ENCODE measurements at places on chromosomes 5 and 9.

GRCh38 chr5:166363087-166363760, 1928.2 kb upstream of the WWC1 start:
- DNase-seq: no peak

DNA sequence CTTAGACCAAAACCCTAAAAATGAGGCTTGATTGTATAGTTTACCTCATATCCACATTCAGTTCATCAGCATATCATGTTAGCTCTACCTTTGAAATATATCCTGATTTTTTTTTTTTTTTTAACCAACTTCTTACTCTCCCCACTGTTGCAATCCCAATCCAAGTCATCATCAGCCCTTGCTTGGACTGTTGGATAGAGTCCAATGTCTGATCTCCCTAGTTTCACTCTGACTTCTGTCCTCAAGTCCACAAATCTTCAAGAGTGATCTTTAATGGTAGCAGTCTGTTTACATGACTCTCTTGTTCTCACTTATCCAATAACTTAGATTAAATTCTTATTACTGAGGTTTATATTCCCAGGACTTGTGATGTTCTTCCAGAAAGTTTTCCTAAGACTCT, 30.8 kb downstream of the NAA35 start:
- no peak for DNase-seq

DNA sequence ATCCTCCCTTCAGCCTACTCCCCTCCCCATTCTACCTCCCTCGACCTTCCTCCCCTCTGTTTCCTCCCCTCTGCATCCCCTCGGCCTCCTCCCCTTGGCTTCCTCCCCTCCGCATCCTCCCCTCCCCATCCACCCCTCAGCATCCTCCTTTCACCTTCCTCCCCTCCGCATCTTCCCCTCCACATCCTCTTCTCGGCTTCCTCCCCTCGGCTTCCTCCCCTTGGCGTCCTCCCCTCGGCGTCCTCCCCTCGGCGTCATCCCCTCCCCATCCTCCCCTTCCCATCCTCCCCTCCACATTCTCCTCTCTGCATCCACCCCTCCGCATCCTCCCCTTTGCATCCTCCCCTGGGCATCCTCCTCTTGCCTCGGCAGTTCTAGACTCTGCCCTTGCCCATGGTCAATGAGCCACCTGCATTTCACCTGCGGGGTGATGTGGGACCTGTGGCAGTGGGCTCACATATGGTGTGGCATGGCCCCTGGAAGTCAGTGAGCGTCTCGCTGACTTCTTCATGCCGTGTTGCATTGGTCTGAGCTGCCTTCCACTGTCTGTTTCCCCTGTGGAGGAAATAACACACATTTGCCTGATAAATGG, 113.0 kb downstream of the WNK2 start:
- peak; percentile 48 for DNase-seq

DNA sequence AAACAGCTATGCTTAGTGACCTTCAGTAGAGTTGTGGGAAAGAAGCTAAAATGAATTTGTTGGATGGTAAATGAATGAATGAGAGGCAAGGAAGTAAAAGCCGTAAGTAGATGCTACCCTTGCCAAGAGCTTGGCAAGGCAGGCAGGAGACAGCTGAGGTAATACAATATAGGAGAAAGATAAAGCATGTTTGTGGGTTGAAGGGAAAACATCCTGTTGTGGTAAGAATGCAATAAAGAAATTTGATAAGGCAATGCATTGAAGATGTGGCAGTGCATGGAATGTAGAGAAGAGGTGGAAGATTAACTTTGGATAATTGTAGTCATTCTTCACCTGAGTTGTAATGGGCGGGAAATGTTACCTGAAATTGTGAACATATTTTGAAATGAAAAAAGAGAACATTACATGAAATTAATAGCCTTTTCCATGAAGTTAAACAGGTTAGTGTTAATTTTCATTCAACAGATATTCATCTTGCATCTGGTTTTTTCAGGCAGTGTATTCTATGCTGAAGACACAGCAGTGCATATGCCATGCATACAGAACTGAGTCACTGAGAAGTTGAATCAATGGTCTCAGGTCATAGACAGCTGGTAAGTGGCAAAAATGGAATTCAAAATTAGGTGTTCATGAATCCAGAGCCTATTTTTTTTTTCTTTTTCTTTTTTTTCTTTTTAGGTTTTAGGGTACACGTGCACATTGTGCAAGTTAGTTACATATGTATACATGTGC, 43.4 kb upstream of the SPINK5 start:
- no peak for DNase-seq

DNA sequence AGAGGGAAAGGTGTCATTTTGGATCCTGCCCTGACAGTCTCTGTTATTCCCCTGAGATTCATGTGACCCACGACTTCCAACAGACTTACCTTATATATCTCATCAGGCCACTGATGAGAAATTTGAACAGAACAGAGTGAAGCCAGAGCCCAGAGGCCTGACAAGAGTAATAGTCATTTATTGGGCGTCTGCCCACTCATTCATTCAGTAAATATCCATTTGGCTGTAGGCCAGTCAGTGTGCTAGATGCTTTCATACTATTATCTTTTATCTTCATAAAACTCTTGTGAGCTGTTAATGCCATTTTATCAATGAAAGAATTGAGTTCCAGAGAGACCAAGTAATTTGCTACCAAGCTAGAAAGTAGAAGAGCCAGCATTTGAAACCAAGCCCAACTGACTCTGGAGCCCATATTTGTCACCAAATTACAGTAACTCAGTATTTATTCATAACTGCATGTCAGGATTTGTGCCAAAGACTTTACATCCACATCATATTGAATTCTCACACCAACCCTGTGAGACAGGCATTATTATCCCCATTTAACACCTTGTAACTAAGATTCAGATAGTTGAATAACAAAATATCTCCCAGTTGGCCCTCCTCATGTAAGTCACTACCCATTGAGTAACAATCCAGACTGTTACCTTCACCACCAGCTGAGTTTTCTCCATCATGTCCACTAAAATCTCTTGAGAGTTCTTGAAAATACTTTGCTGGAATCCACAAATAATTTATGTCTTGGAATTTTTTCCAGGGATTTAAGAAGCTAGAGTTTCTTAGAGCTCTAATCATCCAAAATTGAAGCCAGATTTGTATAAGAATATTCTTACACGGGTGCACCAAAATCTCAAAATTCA, 2.5 kb downstream of the PTPDC1 start:
- DNase-seq: no peak

DNA sequence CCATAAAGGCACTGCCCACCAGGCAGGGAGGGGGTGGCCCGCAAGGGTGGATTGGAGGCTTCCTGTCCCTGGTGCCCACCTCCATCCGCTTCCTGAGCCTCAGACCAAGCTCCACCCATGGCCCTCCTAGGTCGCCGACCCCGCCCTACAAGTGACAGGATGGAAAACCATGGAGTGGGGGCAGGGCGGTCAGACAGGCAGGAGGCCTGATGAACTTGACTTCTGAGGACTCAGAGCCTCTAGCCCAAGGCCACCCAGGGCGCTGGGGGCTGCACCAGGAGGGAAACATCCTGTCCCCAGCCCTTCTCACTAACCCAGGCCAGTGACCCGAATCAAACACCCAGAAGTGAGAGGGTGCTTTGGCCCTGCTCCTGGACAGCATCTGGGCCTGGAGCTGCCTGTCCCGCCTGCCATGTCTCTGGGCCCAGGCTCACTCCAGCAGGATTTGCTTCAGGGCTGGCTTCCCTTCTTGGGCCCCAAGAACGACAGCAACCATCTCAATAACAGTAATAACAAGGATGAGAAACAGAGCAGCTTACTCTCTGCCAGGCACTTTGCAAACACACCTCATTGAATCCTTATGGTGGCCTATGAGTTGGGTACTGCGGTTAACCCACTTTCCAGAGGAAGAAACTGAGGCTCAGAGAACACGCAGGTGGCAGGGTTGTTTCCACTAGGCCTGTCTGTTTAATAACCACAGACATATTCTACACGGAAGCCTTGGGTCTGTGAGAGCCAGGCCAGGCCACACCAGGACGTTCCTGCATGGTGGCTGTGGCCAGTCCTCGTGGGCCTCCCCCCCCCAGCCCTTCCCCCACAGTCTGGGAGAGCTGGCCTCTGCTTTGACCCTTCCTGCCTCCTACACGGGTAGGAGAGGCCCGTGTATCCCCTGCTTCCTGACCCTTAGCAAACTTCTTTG, 4.4 kb upstream of the ST6GALNAC6 start:
- DNase-seq: peak; percentile 81

DNA sequence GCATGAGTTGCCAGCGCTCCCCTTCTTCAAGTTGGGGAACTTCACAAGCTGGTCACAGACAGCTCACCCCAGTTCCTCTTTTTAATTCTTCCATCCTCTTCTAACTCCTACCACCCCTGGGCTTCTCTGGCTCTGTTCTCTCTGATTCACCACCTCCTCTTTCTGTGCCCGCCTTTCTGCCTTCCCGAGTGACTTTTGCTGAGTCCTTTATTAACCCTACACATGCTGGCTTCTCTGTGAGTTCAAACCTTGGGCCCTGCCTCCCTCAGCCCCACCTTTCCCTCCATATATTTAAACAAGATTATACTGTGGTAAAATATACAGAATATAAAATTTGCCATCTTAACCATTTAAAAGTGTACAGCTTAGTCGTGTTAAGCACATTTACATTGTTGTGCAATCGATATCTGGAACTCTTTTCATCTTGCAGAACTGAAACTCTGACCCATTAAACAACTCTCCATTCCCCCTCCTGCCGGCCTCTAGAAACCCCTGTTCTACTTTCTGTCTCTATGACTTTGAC, 32.0 kb downstream of the SLC46A2 start:
- peak; percentile 34 for DNase-seq

DNA sequence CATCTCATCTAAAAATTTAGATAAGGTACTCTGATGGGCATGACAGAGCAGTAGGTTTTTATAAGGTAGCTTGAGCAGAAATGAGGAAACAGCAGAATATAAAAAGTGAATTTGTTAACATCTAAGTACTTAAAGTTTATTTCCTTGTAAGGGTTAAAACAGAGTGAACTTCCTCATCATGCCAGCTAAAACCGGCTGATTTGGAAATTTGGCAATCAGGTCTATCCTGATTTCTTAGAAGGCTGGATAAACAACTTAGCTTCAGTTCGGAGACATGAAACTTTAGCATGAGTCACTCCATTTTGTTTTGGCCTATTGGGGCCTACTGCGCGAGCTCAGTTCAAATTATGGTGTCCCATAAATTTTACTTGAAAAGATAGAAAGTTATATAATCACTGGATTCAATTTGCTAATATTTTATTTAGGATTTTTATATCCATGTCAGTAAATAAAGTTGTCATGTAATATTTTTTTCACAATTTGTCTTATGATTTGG, 241.6 kb upstream of the RORB start:
- DNase-seq: no peak

DNA sequence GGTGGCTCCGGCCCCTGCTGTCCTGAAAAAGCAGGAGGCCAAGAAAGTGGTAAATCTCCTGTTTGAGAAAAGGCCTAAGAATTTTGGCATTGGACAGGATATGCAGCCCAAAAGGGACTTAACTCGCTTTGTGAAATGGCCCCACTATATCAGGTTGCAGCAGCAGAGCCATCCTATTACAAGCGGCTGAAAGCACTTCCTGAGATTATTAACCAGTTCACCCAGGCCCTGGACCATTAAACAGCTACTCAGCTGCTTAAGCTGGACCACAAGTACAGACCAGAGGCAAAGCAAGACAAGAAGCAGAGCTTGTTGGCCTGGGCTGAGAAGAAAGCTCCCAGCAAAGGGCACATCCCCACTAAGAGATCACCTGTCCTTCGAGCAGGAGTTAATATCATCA, 89.7 kb downstream of the MLLT3 start:
- DNase-seq: no peak

- no peak for DNase-seq
Measured at GRCh38 chr5:59817536-59817935, 76.0 kb downstream of the PDE4D start.

GRCh38 chr9:73549991-73550390, 398.3 kb downstream of the ANXA1 start:
- DNase-seq: no peak

GRCh38 chr9:135821733-135822373, 85.5 kb downstream of the CAMSAP1 start:
- DNase-seq: no peak

DNA sequence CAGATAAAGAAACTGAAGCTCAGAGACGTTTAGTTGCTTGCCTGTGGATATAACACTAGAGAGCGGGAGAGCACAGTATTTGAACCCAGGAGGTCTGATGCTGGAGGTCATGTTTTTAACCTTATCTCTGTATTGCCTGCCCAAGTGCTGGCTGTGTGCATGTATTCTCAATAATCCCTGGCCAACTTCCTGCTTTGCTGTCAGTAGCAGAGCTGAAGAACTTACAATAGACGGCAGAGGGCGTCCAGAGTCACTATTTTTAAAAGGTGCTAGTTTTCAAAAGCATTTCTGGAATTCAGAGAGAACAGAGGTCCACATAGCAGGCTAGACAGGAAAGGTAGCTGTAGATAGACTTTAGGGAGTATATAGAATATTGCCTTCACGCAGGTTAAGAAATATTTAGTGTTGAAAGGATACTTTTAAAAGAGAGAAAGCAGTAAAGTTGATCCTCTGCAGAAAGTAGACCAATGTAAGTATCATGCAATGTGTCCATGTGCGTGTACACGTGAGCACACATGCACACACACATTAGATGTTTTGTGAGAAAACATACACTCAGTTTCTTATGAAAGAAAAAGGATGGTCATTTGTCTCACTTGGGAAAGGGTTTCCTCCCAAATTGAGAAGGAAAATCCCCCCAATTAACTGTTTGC, 46.3 kb downstream of the PTCD2 start:
- peak; percentile 28 for DNase-seq

GRCh38 chr5:77029376-77029885, 773 bp upstream of the AGGF1 start:
- DNase-seq: no peak

- no peak for DNase-seq
Measured at GRCh38 chr9:72895122-72895521, 57.7 kb downstream of the ALDH1A1 start.

GRCh38 chr9:12461763-12462460, 231.3 kb upstream of the TYRP1 start:
- DNase-seq: no peak

DNA sequence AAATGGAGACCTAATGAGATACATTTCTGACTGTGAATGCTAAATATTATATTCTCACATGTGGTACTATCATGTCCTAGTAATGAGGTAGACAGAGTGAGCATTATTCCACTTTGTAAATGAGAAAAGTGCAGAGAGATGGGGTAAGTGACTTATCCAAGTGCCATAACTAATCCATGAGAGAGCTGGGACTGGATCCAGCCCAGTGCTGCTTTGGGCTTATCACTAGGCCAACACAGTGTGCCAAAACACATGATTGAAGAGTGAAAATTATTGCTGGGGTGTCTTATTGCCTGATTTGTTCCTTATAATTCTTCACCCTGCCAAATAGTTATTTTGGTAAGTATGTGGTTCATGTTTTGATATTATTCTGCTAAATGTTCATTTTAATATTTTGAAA, 442.2 kb upstream of the GRAMD2B start:
- DNase-seq: no peak

DNA sequence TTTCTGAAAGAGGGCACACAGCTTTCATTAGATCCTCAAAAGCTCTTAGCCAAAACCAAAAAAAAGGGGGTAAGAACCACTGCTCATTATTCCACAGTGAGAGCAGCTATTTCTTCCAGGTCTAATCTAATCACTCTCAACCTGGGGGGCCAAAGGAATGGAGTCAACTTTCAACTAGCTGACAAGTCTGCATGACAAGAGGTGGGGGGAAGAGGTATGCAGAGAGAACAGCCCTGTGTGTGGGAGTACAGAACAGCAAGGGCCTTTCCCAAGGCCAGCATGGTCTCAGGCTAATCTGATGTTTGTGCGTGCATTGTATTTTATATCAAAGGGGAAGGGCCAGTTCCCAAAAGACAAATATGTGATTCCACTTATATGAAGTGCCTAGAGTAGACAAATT, 36.9 kb upstream of the PIP5K1B start:
- no peak for DNase-seq

Measured in H7 (cell line).